GM10248 (cell line): ENCODE measurements at places on chromosomes 1 and 21.

- no peak for DNase-seq
These were observed 26.9 kb downstream of the SORT1 start for GRCh38 chr1:109370712-109371340.

- no peak for DNase-seq
These were observed 207.3 kb downstream of the LHX8 start for GRCh38 chr1:75341537-75341936.

- no peak for DNase-seq
These were observed 10.3 kb downstream of the SHISA4 start for GRCh38 chr1:201898992-201899391.

GRCh38 chr1:1665815-1666251 is 7.0 kb upstream of the CDK11B start:
- peak; percentile 23 for DNase-seq

DNA sequence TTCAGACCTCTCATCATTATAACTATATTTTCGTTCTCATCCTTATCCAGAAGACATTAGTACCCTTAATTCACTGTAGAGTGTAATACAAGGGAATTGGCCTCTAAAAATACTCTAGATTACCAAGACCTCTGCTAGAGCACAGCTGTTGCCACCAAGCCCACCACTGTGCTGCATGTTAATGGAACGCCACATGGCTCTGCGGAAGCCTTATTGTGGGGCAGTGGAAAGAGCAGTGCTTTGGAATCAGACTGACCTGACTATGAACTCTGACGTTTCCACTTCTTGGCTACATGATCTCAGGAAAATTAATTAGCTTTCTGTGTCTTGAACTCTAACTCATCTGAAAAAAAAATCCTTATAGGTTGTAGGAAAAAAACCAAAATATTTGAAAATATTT is 222.1 kb downstream of the LMX1A start:
- no peak for DNase-seq

DNA sequence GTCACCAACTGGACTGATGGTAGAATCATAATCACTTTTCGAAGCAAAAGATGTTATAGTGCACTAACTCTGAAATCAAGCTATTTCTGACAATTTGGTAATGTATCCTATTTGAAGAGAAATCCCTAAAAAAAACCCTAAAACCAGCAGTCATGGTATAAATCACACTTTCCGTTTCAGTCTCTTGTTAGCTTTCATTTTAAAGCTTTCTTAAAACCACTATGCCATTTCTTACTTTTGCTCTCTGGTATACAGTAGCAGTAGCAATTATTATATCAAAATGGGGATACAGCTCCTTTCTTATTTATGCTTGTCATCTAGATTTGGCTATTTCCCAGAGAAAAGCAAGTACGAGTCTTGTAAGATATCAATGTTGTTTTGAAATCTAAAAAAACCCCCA is 323.3 kb downstream of the KCTD3 start:
- DNase-seq: peak; percentile 4

- no peak for DNase-seq
These were observed 24.0 kb downstream of the TFF3 start for GRCh38 chr21:42291003-42291750.

DNA sequence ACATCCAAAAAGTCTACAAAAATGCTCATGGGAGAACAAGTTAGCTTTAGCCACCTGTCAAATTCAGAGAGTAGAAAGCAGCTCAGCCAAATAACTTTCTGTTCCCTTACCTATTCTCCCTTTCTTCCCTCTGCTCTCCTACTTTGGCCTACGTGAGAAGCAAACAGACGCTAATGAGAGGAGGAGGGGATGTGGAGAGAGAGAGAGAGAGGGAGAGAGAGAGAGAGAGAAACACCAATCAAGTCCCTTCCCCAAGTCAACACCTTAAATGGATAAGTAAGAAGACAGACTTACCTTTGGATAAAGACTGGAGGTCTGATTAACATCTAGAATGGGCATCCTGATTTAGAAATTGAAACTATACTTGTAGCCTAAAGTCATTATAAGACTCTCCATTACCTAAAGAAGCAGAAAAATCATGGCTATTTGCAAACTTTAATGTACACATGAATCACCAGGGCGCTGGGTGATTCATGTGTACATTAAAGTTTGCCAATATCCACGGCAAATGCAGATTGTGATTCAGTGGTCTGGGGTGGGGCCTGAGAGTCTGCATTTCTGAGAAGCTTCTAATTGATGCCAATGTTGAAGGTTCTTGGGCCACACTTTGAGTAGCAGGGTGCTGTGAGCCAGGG is 13.1 kb upstream of the DUSP12 start:
- no peak for DNase-seq

DNA sequence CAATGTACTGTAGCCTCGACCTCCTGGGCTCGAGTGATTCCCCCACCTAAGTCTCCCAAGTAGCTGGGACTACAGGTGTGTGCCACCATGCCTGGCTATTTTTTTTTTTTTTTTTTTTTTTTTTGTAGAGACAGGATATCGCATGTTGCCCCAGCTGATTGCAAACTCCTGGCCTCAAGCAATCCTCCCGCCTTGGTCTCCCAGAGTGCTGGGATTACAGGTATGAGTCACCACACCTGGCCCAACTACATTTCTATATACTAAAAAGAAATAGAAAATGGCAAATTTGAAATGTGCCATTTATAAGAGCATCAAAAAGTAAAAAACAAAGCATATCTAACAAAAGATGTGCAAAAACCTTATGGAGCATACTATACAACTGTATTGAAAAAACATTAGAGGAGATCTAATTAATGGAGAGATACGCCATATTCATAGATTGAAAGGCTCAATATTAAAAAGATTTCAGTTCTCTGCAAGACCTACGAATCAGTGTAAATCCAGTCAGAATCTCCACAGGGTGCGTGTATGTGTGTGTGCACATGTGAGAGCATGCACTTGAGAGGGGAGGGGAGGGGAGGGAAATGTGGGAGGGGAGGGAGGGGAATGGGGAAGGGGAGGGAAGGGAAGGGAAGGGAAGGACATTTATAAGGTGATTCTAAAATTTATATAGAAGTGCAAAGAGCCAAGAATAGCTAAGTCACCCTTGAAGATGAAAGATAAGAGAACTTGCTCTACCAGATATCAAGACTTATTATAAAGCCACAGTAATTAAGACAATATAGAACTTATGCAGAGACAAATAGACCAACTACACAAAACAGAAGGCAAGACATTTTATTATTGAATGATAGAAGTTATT is 15.5 kb upstream of the PADI4 start:
- no peak for DNase-seq

DNA sequence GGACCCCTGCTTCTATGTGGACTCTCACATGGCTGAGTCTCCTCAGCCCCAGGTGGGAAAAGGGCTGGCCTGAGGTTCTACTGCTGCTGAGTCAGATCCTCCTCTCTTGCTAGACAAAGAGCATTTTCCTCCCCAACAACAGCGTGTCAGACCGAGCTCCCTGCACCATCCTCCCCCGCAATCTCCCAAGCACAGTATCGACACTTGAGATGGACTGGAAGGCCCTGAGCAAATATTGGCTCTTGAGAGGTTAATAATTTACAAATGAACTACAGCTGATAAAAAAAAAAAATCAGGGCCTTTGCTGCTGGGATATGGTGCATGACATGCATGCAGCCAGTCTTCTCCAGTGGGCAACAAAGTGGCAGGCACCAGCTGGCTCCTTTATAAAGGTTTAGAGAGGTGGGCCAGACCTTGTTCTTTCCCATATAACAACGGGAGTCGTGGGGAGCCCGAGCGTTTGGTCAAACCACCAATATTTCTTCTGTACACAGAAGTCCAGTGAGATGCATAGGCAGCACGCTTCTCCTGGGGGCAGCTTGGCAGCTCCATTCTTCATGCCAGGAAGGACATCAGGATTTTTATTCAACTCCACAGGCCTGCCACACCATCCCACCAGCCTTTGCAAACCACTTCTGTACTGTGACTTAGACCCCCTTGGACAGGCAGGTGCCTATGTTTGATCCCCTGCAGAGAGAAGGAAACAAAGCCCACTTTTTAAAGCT is 55.4 kb upstream of the CAMK1G start:
- DNase-seq: no peak

DNA sequence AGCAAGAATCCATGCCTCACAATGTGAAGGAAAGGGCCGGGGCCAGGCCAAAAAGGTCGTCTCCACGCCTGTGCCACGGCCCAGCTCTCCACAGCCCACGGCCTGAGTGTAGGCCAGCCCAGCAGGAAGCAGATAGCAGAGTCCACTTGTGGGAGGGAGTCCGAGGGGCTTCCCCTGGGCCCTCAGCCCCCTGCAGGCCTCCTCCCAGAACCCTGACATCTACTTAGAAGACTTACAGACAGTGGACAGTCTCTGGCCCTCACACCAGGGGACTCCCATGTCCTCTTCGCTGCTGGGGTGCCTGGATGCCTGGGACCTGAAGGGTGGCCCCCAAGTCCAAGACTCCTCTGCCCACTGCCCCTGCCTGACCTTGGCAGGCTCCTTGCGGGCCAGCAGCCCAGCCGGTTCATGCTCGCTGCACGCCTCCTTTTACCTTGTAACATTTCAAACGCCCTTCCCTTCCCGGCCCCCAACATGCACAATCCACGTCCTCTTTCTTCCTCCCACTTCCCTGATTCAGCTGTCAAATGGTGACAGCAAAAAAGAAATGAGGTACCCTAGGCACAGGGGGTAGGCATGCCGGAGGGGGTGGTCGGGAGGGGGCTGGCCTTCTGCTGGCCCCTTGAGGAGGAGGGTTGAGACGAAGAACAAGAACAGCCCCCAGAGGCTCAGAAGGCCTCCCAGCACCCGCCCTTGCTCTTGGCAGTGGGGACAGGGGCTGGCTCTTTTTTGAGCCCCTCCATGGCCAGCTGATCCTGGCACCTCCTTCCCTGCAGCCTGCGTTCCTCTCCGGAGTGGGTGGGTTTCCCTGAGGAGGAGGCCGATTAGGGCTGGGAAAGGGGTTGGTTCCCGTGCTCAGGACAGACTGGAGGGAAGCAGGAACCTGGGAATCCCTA is 997 bp upstream of the PTPN7 start:
- DNase-seq: peak; percentile 50

- no peak for DNase-seq
These were observed 359.8 kb downstream of the LTN1 start for GRCh38 chr21:28632755-28633408.

DNA sequence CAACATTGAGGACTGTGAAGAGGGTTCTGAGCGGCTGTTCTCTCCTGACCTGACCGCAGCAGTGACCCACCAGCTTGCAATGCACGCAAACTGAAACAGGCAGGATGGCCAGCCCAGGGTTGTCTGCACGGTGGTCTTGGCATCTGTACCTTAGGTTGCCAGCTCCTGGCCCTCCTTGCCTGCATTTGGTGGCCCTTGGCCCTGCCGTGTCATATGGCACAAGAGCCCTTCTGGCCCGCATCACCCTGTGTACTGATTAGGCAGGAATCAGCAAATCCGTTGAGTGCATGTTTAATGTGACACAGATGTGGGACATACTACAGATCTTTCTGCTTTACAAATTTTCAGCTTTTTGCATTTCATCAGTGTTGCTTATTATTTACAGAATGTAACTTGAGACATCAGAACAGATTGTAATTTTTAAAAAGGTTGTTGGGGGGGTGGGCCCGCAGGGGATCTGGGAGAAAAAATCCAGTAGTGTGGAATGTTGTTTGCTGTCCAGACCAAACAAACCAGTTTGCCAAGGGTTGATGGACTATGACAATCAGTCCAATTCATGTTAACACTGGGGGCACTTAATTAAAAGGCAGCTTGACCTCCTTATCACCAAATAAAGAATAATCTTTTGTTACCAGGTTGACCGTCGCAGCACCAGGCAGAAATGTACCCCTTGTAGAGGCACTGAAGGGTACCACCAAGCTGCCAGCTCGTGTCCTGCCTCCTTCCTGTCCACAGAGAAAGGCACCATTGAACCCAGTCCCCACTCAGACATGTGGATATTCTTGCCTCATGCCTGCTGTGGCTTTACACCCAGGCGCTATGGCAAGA is 132.6 kb downstream of the DHRS3 start:
- no peak for DNase-seq

GRCh38 chr1:27574871-27575831 is 28.8 kb downstream of the AHDC1 start:
- DNase-seq: no peak

GRCh38 chr1:207462535-207462934 is 8.4 kb downstream of the CR2 start:
- DNase-seq: no peak

- DNase-seq: no peak
These were observed 128.4 kb downstream of the RGS21 start for GRCh38 chr1:192445241-192445640.

GRCh38 chr1:150995896-150996295 is 10.8 kb downstream of the MINDY1 start:
- DNase-seq: no peak

- no peak for DNase-seq
These were observed 24.0 kb downstream of the HENMT1 start for GRCh38 chr1:108636876-108637275.

DNA sequence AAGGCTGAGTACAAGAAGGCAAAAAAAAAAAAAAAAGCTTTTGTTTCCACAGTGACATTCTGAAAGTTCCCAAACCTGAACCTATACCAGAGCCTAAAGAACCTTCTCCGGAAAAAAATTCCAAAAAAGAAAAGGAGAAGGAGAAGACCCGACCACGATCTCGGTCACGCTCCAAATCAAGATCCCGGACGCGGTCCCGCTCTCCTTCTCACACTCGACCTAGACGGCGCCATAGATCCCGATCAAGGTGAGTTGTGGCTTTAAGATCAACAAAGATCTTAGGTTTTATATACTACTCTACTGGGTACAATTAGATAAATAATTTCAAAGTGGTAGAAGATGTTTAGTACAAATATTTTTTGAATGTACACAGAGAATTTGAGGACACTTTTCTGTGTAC is 9.3 kb downstream of the SRRM1 start:
- DNase-seq: no peak

GRCh38 chr1:53956308-53957168 is 10.4 kb downstream of the LRRC42 start:
- no peak for DNase-seq

- no peak for DNase-seq
These were observed 881 bp downstream of the USP25 start for GRCh38 chr21:15730484-15731242.

DNA sequence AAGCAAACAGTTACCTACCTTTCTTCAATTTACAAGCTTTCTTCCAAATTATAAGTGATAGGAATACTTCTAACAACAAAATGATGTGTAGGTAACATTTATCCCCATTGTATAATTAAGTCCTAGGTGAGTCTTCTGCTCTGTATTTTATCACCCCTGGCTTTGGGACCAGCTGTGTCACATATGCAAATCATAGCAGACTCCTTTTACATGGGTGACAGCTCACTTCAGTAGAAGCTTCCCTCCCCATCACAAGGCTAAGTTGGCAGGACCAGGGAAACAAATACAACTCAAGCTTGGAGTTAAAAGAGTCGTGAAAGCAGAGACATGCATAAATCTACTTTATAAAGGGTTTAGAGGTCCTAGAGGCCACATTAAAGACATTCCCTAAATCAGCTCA is 121.1 kb upstream of the RUNX1 start:
- no peak for DNase-seq
